ENCODE measurements at places on chromosomes 4 and X. TPM values are rescaled to one million over a fixed set of nuclear protein-coding genes. Genes with fewer than 3 reads are reported as not detected.

DNA sequence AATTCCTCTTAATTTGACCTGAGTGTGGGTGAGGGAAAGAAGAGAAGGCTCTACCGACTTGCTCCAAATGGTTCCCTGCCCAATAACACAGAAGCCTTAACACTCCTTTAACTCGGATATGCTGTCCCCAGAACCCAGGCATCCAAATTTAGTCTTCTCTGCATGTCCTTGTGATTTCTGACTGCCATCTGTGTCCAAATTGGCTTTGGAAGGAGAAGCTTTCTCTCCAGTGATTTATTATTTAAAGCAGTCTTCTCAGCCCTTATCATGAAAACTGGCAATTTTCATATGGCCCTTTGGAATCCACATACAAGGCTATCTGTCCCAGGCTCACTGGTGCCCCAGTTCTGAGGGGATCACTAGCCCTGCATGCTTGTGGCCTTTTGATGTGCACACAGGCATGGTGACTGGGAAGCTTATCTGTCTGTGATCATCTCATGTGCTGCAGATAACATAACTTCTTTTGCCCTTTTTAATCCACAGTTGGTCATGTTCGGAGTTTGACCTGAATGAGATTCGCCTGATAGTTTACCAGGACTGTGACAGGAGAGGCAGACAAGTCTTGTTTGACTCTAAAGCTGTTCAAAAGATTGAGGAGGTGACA is 56.7 kb downstream of the FNIP2 start:
- DNase-seq, result no peak

DNA sequence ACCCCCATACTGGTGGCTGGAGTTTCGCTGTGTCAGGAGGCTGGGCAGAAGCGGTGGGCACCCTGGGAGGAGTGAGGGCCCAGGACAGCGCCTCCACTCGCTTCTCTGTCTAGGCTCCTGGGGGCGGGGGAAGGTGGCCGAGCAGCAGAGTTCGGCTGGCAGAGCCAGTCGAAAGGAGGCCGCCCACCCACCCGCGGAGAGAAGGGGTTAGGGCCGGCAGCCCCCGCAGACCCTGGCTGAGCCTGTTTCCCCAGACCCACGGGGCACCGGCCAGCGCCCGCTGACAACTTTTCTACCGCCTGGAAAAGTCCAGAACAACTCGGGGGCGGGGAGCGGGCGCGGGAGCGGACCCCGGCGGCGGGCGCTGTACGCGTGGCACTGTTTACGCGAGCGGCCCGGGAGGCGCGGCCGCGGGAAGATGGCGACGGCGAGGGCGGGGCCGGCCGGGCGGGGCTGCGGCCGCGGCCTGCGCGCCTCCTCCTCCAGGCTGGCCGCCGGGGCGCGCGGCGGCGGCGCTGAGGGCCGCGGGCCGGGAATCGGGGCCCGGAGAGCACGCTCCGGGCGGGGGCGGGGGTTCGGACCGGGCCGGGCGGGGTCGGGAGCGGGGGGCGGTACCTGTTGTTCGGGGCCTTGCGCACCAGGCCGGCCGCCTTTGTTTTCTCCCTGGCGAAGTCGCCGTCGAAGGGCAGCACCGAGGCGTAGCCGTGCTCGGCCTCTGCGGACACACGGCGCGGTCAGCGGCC is 628 bp downstream of the MXD4 start:
- no peak for DNase-seq

DNA sequence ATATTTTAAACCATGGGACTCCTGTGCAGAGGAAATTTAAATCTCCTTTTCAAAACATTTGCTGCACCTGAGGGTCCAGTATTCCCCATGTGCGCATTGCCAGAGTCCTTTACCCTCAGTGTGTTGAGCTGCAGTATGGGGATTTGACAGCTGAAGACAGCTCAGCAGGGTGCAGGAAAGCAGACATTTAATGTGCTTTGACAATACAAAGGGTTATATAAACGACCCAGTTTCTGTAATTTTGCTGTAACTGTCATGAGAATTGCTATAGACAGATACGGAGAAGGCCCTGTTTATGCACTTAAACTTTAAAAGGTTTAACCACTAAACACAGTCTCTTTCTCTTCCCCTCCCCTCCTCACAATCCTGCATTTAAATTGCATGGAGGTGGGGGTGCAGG is 393.4 kb downstream of the MID1IP1 start:
- no peak for DNase-seq

DNA sequence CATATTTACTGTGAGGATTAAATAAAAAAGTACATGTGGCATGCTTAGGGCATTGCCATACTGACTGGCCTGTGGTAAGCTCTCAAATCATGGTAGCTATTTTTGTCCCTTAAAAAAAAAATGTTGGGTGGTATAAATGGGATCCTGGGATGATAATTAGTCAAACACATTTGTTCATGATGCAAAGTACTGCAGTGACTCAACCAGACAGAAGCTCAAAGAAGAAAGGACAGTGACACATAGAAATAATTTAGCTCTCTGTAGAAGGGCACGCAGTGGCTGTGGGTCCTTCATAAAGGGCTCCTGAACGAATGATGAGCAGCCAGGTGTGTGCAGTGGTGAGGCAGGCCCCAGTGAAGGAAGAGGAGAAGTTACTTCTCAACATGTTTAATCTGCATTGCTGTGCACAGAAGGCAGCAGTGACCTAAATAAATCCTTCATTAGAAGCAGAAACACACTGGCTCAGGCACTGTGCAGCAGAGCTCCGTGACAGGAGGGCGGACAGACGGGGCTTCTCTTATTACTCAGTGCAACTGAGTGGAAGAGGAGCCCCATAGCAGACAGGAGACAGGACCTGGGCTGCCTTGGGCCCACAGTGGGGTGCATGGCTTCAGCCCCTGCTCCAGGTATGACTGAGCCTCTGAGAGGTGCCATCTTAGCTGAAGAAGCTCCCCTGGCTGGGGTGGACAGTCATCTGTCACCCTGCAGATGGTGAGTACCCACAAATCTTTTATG is 20.3 kb downstream of the HS3ST1 start:
- DNase-seq, result no peak

Gene DAPP1
- polyA plus RNA-seq, result 1.2 TPM

Gene GAGE13
- polyA plus RNA-seq, result not detected

GRCh38 chr4:22780317-22780716 is 87.6 kb downstream of the GBA3 start:
- DNase-seq, result no peak

- DNase-seq, result no peak
These were observed 62.6 kb downstream of the DGKK start for GRCh38 chrX:50407976-50408375.

- no peak for DNase-seq
These were observed 75.9 kb downstream of the C4orf51 start for GRCh38 chr4:145755802-145756201.

- DNase-seq, result no peak
These were observed 16.3 kb downstream of the SYNPO2 start for GRCh38 chr4:118904935-118905334.

Gene LANCL3
- polyA plus RNA-seq, result 0.16 TPM

DNA sequence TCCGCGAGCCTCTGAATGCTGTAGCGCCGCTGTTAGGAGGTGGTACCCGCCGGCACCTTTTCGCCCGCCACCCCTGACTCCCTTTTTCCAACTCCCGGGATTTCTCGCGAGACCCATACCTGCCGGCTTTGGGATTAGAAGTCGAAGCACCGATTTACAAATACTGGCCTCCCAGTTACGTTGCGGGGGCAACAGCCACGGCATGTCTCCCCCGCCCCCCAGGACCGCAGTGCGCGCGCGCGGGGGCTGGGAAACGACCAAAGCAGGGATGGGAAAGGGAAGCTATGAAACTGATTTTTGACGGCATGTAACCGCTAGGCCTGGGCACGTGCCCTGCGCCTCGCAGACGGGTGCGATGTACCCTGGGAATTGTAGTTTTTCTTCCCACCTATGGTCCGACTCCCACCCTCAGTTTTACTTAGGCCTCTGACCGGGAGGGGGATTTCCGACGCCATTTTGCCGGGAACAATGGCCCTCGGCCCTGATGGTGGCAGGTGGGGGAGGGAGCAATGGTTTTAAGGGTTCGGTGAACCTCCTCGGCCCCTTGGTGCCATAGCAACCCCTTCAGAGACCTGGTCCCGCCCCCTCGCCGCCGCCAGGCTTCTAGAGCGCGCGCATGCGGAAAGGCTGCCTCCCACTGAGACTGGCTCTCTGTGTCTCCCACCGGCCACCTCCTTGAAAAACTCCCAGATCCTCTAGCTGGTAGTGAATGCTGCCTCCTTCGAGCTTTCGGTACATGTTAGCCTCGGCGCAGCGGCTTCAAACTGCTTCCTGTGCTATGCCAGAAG is 772 bp upstream of the WNK3 start:
- peak; percentile 65 for DNase-seq

Gene PTCHD1
- polyA plus RNA-seq, result 0.71 TPM

GRCh38 chr4:10743357-10743756 is 58.8 kb upstream of the CLNK start:
- DNase-seq, result no peak

- DNase-seq, result no peak
These were observed 351.6 kb downstream of the GPM6A start for GRCh38 chr4:175460414-175460813.

GRCh38 chr4:81346719-81347118 is 125.0 kb downstream of the RASGEF1B start:
- DNase-seq, result no peak

GRCh38 chr4:13364172-13364571 is 120.0 kb downstream of the RAB28 start:
- DNase-seq, result no peak

GRCh38 chrX:46777971-46778810 is 19.3 kb upstream of the SLC9A7 start:
- no peak for DNase-seq

DNA sequence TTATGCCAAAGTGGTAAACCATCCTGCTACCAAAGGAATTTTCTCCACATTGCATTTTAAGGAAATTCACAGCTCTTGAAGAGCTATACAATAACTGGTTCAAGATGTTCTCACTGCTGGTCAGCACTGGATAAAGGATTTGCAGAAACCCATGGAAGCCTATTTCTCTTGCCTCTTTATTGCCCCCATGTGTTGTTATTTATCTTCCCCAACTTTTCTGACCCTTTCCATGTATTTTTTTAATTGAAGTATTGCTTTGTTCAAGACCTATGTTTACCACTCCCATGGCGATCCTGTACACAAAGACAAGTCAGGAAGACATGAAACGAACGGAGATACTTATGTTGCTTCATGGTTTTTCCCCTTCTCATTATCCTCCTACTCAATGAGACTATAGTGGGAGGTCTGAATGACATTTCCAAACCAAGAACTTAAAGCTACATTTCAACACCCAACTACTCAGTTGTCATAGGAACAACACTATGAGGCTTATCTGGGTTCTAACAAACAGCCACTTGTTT is 566.4 kb upstream of the DIPK2B start:
- no peak for DNase-seq

Gene DCAF16
- 42.7 TPM for polyA plus RNA-seq

- DNase-seq, result no peak
These were observed 107.3 kb upstream of the ENPP6 start for GRCh38 chr4:184324939-184325477.

DNA sequence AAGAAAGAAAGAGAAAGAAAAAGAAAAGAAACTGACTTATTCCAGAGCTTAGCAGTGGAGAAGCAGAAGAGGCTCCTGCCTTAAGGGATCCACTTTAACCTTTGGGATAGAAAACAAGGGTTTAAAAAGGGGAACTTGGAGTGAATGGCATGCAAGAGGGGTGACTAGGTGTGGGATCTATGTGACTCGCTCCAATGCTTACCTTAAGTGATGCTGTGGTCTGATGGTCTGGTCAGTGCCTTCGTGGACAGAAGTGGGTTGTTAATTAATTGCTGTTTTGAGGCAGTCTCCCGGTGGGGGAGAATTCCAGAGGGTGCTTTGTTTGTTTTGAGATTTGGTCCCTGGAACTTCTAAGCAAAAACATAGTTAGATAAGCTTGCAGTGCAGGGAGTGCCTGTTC is 21.1 kb upstream of the RHOXF1 start:
- DNase-seq, result no peak

DNA sequence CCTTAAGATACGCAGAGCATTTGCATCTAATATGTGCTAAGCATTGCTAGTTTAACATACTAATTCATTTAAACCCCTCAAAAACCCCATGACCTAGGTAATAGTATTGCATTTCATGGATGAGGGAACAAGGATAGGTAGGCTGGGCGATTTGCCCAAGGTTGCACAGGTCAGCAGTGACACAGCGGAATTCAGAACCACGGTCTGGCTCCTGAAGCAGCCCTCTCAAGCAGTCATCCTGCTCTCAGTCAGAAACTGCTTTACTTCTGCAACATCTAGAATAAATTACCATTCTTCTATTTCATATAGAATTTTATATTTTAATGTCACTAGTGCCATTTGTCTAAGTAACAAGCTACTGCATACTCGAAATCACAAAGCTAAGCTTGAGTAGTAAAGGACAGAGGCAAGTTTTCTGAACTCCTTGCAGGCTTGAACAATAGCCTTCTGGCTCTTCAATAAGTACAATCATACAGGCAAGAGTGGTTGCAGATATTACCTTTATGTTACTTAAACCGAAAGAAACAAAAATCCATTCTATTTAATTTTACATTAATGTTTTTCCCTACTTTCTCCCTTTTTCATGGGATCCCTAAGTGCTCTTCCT is 555 bp upstream of the SPP1 start:
- DNase-seq, result no peak

- no peak for DNase-seq
These were observed 99.9 kb downstream of the DDX60 start for GRCh38 chr4:168218645-168219044.

Gene FAM114A1
- 32.9 TPM for polyA plus RNA-seq

DNA sequence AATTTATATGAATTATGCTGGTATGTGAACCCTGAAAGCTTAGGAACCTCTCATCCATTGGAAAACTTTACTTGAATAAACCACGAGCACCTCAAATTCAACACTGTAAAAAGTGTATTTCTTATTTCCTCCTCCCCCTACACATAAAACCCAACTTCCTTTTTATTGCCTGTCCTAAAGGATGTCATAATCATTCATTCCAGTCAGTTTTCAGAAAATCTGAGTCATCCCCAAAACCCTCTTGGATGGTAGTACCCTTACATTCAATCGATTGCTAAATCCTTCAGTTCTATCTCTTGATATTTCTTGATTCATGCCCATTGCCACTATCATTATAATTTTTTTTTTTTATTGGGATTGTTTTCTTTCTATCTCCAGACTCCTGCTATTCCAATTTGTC is 91.1 kb upstream of the ATP8A1 start:
- DNase-seq, result no peak

DNA sequence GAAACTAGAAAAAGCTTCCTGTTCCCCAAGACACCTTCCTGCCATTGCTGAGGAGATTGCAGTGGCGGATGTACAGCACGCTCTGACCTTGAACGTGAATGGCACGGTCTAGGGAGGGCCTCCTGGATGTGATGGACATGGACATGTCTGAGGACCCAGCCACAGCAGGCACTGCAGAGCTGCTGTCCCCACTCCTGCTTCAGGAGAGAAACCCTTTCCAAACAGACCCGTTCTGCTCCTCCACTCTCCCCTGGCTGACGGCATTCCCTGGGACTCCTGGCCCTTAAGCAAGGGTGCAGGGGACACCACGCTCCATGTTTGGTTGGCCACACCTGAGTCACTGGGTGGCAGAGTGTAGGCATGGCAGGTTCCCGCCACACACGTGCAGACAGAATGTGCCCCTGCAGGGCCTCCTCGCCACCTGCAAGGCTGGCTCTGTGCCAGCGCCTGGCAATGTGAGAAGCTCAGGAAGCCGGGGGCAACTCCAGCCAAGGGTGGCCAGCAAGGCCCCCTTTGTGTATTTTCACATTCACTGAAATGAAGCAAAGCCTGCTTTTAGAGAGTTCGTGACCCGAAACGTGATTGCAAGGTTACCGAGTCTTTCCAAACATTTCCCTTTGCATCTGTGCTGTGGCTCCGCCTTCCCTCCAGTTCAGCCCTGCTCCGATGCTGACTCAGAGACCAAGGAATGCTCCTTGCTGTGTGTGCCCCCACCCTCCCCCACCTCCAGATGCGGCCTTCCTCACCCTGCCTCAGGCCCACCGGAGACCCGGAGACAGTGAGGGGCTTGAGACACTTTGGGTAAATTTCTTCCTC is 46.1 kb downstream of the HTRA3 start:
- DNase-seq, result peak; percentile 87

Measured in right renal cortex interstitium (tissue), 3 donors.